ENCODE measurements at places on chromosomes 7 and 10.
A peak's percentile ranks its signal among the peaks of the same experiment; 100 is the strongest.

GRCh38 chr10:101529725-101530553, 58.1 kb downstream of the POLL start:
- no peak for DNase-seq

DNA sequence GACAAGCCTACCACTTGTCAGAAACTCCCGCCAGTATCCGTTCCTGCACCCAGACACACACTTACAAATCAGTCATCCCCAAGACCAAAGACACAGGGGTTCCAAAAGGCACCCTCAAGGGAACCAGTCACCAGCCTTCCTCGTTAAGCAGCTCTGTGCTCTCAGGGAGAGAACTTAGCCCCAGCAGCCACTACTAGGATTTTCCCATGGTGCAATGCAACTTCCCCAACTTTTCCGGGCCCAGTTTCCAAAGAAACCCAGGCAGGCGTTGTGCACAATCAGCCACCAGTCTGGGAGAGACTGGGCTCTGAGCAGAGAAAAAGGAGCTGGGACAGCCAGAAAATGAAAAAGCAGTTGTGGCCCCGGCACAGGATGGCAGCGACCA, 1.2 kb downstream of the DLG5 start:
- DNase-seq, result no peak

GRCh38 chr10:97771913-97772823, at the start of gene SFRP5:
Gene SFRP5 (minus strand): TSS chr10:97771999. CDS start chr10:97771833, 166 bp downstream.
- no peak for DNase-seq

GRCh38 chr10:122052701-122053100, 63.7 kb downstream of the TACC2 start:
- no peak for DNase-seq

GRCh38 chr10:122671355-122671754, 28.3 kb downstream of the C10orf120 start:
- DNase-seq, result no peak

- no peak for DNase-seq
Measured at GRCh38 chr7:151248346-151249033, at the start of gene SMARCD3. Gene SMARCD3 (minus strand): TSS chr7:151248694. CDS start chr7:151248562, 132 bp downstream.

DNA sequence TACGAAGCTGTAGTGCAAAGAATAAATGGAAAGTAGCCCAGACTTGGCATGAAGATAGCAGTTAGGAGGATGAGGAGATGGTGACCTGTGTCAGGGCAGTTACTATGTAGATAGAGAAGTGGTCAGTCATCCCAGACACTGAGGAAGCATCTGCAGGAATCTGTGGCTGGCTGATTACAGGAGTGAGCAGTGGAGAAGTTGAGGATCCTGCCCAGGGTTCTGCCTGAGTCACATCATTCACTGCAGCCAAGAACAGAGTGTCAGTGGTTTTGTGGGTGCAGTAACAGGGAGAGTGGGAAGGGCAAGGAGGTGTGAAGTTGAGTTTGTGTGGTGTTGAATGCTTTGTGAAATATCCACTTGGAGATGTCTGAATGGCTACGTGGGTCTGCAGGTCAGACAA, 676.4 kb upstream of the NRP1 start:
- DNase-seq, result no peak

DNA sequence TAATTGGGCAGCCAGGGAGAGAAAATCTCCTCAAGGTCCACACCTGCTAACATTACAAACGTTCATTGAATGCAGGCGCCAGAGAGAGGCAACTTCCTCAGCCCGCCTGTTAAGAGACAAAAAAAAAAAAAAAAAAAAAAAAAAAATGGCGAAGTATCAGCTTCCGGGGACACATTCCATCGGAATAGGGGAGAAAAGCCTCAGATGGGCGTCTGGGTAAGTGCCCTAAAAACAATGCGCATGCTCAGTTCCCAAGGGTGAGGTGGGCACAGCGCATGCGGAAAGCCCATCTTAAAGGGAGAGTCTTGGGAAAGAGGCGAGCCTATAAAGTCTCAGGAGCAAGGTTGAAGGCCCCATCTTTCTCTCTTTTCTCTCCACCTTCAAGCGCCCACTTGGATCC, 1139.7 kb upstream of the CELF2 start:
- no peak for DNase-seq

- no peak for DNase-seq
Measured at GRCh38 chr10:104323760-104324201, 14.5 kb downstream of the ITPRIP start.

DNA sequence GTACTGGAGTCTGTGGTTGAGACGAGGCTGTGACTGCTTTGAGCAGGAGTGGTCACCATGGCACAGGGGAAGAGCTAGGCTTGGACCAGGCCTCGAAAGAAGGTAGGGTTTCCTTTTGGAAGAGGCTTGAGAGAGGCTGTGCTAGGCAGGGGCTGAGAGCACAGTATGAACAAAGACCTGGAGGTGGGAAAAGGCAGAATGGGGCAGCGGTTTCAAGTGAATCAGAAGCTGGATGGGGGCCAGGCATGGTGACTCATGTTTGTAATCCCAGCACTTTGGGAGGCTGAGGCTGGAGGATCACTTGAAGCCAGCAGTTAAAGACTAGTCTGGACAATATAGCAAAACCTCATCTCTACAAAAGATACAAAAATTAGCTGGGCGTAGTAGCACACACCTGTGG, 65.9 kb downstream of the CLIP2 start:
- no peak for DNase-seq

- no peak for DNase-seq
Measured at GRCh38 chr7:37083311-37084096, 359.2 kb upstream of the AOAH start.

- no peak for DNase-seq
Measured at GRCh38 chr10:69687426-69687825, 57.4 kb downstream of the FAM241B start.

- peak; percentile 77 for DNase-seq
Measured at GRCh38 chr7:101321491-101322401, at the start of gene IFT22. Gene IFT22 (minus strand): TSS chr7:101321812. CDS start chr7:101321709, 103 bp downstream.

- DNase-seq, result no peak
Measured at GRCh38 chr10:26544932-26545331, 106.8 kb downstream of the APBB1IP start.

DNA sequence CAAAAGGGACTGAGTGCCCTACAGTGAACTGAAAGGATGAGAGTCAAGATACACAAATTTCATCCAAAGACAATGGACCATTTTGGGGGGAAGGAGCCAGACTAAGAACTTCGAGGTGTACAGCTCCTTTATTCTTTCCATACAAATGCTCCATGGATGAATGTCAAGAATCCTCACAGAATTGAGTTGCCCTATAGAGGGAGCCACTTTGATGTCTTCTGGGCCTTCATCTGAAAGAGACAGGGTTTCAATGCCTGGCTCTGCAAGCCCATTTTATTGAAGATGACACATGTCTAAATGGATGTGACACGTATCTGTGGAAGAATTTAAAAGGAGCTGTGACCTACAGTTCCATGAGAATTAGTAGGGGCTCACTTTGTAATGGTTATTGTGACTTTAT, 32.0 kb upstream of the NRG3 start:
- DNase-seq, result no peak

GRCh38 chr10:24722131-24722675, 1.5 kb downstream of the ARHGAP21 start:
- no peak for DNase-seq
